ENCODE measurements at places on chromosomes 3 and 15.

DNA sequence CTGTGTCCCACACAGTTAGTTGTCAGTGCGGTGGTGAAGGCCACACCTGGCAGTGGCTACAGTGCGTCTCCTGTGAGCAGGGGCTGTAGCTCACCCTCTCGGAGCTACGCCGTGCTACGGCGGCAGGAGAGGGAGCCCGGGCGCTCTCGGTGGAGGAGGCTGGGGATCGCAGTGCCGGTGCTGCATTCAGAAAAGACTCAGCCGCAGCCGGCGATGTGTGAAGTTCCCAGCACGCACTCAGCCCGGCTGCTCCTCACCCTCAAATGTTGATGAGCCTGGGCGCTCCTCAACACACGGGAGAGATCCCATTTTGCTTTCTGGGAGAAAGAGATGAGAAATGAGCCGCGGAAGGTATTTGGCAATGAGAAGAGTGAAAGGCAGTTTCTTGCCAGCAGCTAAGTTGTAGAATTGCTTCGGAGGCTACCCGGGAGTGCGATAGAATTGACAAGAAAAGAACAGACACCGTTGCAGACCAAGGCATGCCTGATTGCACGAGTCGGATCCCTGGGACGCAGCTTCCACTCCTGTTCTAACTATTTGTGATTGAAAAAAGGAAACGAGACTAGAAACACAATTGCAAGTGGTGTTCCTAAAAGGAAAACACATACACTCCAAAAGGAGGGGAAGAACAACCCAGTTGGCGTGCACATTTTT lies at the start of gene UNC13C:
UNC13C (plus strand) TSS at position 189 of the 654 bp plus-strand sequence. CDS start 34,463 bp downstream, outside the sequence.
- DNase-seq = peak; percentile 54
- H3K36me3 ChIP-seq = no peaks in the 10 kb centered on the region
- peaks cover 4% of the 10 kb centered on the region for H3K27me3 ChIP-seq
- H3K27ac ChIP-seq = peak within 1 kb of the TSS; percentile 59
- no peaks in the 10 kb centered on the region for H3K4me1 ChIP-seq
- peak within 1 kb of the TSS; percentile 20 for H3K4me3 ChIP-seq

DNA sequence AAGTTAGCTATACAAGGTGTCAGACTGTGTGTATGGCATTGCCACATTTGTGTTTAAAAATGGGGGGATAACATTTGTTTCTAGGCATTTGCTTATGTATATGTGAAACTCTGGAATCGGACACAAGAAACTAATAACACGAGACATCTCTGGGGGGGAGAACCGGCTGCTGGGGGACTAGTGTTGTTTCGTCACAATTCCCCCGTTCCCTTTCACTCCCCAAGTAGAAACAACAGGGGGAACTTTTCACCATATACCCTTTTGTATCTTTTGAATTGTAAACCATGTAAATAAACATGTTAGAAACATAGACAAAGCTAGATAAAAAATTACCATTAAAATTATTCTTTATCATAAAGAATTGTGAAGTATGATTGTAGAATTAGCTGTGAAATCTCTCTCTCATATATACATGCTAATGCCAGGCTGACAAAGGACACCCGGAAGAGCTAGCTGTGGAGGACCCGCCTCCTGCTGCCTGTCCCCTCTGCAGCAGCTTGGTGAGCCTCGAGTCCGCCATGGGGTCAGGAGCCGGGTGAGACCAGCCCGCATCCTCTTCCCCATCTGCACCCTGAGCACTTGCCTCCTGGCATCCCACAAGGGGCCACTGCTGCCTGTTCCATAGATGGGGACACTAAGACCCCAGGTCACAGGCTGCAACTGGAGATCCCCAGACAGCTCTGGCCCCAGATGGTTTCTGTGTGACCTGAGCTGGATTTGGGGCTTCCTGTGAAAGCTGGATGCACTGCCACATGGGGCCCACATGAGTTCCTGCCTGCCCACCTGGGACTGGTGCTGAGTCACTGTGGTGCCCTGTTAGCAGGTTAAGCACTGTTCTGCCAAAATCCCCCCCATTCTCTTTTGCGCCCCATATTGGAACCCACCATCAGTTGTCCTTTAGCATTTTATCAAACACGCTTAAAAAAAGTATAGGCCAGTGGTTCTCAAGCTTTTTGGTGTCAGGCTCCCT lies 91.6 kb downstream of the IQSEC1 start:
- H3K27ac ChIP-seq = no peak overlapping the region
- no peaks in the 10 kb centered on the region for H3K4me1 ChIP-seq
- no peak for DNase-seq

DNA sequence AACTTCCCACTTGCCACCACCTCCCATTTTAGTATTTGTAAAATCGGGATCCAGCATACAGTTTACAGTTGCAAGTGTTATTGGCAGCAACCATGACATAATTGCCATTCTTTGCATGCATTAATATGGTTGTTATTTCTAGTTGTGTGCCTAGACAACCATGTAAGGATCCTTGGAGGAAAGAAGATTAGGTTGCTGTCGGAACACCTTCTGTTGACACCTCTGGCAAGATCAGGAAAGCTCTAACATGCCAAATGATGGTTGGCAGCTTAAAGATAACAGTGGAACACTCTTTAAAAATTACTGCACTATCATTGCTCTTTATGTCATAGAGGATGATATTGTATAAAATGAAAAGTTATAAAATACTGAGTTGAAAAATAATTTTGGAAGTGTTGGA lies 313.5 kb upstream of the RARB start:
- no peak overlapping the region for H3K4me3 ChIP-seq
- no peak for DNase-seq
- H3K27me3 ChIP-seq = no peaks in the 10 kb centered on the region
- H3K36me3 ChIP-seq = no peaks in the 10 kb centered on the region

GRCh38 chr3:121834157-121834670 lies 646 bp downstream of the IQCB1 start:
- DNase-seq = no peak
- H3K36me3 ChIP-seq = no peaks in the 10 kb centered on the region
- peak overlapping the region; percentile 69 for H3K4me3 ChIP-seq
- H3K27me3 ChIP-seq = no peaks in the 10 kb centered on the region
- no peaks in the 10 kb centered on the region for H3K4me1 ChIP-seq

GRCh38 chr3:178295292-178295912 lies 240.8 kb upstream of the KCNMB2 start:
- H3K4me3 ChIP-seq = no peak overlapping the region
- DNase-seq = no peak
- H3K36me3 ChIP-seq = no peaks in the 10 kb centered on the region
- no peak overlapping the region for H3K27ac ChIP-seq
- no peaks in the 10 kb centered on the region for H3K27me3 ChIP-seq
